ENCODE measurements at places on chromosomes 4 and X.

DNA sequence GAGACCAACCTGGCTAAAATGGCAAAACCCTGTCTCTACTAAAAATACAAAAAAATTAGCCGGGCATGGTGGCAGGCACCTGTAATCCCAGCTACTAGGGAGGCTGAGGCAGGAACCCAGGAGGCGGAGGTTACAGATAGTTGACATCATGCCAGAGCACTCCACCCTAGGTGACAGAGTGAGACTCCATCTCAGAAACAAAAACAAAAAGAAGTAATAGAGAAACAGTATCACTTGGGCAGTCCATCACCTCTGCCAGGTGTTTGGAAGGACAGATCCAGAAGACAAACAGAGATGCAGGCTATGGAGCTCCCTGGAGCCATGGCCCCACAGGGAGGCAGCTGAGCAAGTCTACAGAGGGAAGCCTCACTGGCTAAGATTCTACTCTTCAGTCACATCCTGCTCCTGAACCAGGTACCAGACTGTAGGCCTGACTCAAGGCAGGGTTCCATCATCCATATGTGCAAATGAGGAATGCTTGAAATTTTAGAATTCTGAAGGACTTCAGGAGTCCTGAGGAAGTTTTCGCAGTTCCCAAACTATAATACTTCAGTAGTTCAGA lies 81.4 kb upstream of the CPEB2 start:
- no peak for DNase-seq

GRCh38 chr4:153465615-153466080 lies 512 bp upstream of the TMEM131L start:
- peak; percentile 77 for DNase-seq

GRCh38 chr4:174674305-174674840 lies 152.1 kb upstream of the HPGD start:
- DNase-seq = no peak

GRCh38 chrX:3728454-3728853 lies 15.0 kb upstream of the PRKX start:
- DNase-seq = no peak

GRCh38 chrX:66110112-66110511 lies 53.9 kb upstream of the HEPH start:
- DNase-seq = no peak

DNA sequence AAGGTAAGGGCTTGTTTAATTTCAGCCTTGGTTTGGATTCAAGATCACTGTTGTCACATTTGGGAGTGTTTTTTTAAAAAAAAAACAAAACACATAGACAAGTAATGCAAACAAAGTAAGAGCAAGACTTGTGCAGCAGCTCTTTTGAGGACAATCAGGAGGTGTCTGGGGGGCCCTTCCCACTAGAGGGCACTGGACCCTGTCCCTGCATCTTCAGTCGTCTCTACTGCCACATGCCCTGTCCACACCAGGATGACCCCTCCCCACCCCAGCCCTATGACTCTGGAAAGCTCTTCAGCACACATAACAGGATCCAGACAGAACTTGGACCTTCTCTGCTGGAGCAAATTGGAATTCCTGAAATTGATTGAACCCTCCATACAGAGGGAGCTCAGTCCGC lies 71.0 kb downstream of the USP46 start:
- no peak for DNase-seq

Measured in left hindlimb (tissue), 1 donor.